ENCODE measurements at places on chromosomes 4 and X. TPM values are rescaled to one million over a fixed set of nuclear protein-coding genes. Genes with fewer than 3 reads are reported as not detected.

GRCh38 chr4:163810755-163811154 lies 316.3 kb downstream of the TMA16 start:
- H3K27ac ChIP-seq: no peak overlapping the region
- no peak overlapping the region for H3K4me3 ChIP-seq
- no peaks in the 10 kb centered on the region for H3K4me1 ChIP-seq

DNA sequence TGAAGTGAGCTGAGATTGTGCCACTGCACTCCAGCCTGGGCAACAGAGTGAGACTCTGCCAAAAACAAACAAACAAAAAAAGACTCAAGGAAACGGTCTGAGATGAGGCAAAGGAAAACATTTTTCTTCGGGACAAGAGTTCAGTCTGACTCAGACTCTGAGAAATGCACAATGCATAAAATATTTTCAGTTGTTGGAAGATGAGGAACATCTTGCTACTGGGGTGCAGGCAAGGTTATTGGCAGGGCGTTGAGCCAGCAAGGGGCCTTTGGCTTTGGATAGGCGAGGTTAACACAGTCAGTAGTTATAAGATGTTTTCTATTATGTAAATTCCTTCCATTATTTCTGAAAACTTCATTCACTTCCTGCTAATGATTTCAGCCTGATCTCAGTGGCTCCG lies 96.1 kb upstream of the VCX start:
- DNase-seq: no peak
- no peaks in the 10 kb centered on the region for H3K4me1 ChIP-seq
- H3K36me3 ChIP-seq: no peaks in the 10 kb centered on the region
- H3K27me3 ChIP-seq: no peaks in the 10 kb centered on the region
- no peak overlapping the region for H3K4me3 ChIP-seq

DNA sequence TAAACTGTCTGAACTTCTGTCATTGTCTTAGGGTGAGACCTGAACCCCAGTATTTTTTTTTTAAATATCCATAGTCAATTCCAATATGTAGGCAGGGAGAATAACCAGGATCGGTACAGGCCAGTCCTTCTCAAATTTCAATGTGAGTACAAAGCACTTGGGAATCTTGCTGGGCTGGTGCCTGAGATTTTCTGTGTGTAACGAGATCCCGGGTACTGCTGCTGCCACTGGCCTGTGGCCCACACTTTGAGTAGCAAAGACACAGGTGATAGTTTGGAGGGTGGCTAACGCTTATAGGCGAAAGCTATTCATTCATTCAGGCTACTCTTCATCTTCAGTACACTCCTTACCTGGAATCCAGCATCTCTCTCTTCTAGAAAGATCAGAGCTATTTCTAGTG lies 923.6 kb upstream of the TENM3 start:
- no peaks in the 10 kb centered on the region for H3K27me3 ChIP-seq
- no peak for DNase-seq
- H3K4me3 ChIP-seq: no peak overlapping the region
- no peak overlapping the region for H3K27ac ChIP-seq
- no peaks in the 10 kb centered on the region for H3K4me1 ChIP-seq

DNA sequence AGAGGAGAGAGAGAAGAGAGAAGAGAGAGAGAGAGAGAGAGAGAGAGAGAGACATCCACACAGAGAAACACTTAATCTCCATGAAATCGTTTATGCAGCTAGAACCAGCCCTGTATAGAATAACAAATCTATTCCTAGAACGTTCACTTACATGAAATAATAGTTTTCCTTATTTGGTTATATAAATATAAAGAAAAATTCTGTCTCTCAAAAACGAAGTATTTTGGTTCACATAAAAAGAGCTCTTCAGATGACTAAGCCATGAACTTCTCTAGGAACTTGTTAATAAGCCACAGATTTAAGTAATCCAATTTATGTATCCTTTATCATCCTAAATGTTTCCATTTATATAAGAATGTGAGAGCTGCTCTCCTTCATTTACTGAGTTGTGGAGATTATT lies 1315.1 kb upstream of the PCDH7 start:
- no peak overlapping the region for H3K4me3 ChIP-seq
- no peak for DNase-seq
- no peaks in the 10 kb centered on the region for H3K27me3 ChIP-seq
- no peak overlapping the region for H3K27ac ChIP-seq
- no peaks in the 10 kb centered on the region for H3K4me1 ChIP-seq

DNA sequence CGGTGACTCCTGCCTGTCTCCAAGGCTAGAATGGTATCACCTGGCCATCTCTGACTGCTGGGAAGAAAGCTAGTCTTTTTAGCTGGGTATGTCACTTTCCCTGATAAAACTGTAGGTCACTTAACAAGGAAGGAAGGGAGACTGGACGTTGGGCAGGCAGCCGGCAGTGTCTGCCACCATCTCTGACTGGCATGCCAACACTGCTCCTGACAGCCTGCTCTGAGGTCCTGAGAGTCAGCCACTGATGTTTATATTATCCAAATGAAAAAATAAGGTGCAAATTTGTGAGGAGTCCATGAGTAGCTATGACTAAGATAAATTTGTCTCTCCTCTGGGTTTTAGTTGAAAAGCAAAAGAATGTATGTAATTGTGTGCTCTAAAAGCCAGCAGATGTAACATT lies 77.2 kb downstream of the SNX25 start:
- no peak overlapping the region for H3K27ac ChIP-seq
- no peaks in the 10 kb centered on the region for H3K36me3 ChIP-seq
- no peaks in the 10 kb centered on the region for H3K4me1 ChIP-seq
- H3K27me3 ChIP-seq: no peaks in the 10 kb centered on the region
- no peak for DNase-seq

DNA sequence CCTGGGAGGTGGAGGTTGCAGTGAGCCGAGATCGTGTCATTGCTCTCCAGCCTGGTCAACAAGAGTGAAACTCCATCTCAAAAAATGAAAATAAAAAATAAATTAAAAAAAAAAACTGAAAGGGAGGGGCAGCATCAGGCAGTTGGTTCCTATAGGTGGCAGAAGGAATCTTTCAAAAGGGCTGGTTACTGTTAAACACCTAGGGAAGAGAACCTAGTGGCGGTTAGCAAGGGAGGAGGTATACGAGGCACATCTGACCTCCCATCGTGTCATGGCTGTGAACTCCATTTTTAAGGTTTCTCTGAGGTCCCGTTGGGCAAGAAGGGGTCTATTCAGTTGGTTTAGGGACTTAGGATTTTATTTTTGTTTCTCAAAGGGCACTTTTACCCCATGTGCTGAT lies 150.1 kb downstream of the SLC7A11 start:
- peaks cover 4% of the 10 kb centered on the region for H3K27me3 ChIP-seq
- H3K4me1 ChIP-seq: no peaks in the 10 kb centered on the region
- H3K27ac ChIP-seq: no peak overlapping the region
- no peaks in the 10 kb centered on the region for H3K36me3 ChIP-seq

DNA sequence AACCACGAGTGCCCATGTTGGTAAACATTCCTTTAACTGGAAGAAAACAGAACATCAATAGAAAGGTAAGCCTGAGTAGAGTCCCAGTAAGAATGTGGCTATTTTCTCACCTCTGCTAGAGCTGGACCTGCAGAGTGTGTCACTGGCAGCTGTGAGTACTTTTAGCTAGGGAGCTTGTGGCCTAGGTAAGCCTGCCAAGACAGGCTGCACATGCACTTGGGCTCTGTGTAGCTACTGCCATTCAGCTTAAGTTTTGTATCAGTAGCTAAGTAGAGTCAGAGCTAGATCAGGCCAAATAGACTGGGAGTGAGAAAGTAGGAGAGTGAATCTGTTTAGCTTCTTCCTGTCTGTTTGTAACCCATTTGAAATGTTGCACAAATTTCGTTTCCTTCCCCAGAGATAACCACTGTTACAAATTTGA lies 35.3 kb downstream of the RBPJ start:
- no peak overlapping the region for H3K4me3 ChIP-seq
- no peaks in the 10 kb centered on the region for H3K27me3 ChIP-seq
- no peaks in the 10 kb centered on the region for H3K36me3 ChIP-seq
- H3K4me1 ChIP-seq: peaks cover 30% of the 10 kb centered on the region
- DNase-seq: no peak

- H3K36me3 ChIP-seq: peaks cover 13% of the 10 kb centered on the region
- H3K4me1 ChIP-seq: no peaks in the 10 kb centered on the region
- H3K4me3 ChIP-seq: no peak overlapping the region
- H3K27me3 ChIP-seq: no peaks in the 10 kb centered on the region
- no peak overlapping the region for H3K27ac ChIP-seq
- DNase-seq: no peak
Observed at GRCh38 chr4:119189638-119190037, 22.9 kb upstream of the USP53 start.

GRCh38 chr4:152935631-152936445 lies at the start of gene FHDC1:
FHDC1 (plus strand) TSS chr4:152936323; CDS start chr4:152943058, 6,735 bp downstream.
- peaks cover 58% of the 10 kb centered on the region for H3K27me3 ChIP-seq
- no peak for DNase-seq
- H3K36me3 ChIP-seq: no peaks in the 10 kb centered on the region
- peaks cover 15% of the 10 kb centered on the region for H3K4me1 ChIP-seq

GRCh38 chrX:153649178-153649914 lies 2.3 kb downstream of the DUSP9 start:
- H3K27ac ChIP-seq: no peak overlapping the region
- H3K36me3 ChIP-seq: peaks cover 3% of the 10 kb centered on the region
- DNase-seq: peak; percentile 61
- no peak overlapping the region for H3K4me3 ChIP-seq

GRCh38 chr4:42416017-42416416 lies 18.7 kb downstream of the SHISA3 start:
- peaks cover 93% of the 10 kb centered on the region for H3K36me3 ChIP-seq
- H3K4me3 ChIP-seq: no peak overlapping the region
- DNase-seq: no peak

DNA sequence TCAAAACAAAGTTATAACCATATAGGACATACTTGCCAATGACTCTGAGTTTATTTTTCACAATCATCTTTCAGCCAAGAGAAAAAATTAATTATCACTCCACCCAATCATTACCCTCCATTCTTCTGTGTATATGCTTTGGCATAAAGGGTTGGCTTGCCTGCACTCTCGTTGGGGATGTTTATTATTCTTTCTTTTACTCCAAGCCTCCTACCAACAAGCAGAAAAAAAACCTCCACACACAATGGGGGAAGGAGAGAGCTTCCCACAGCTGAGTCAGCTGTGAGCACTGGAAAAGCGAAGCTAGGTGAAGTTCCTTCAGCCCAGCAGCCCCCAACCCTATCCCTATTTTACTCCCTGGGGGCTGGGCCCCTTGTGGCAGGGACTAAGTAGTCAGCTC lies 1.5 kb downstream of the OPHN1 start:
- H3K4me1 ChIP-seq: peaks cover 6% of the 10 kb centered on the region
- H3K27ac ChIP-seq: no peak overlapping the region
- H3K27me3 ChIP-seq: peaks cover 34% of the 10 kb centered on the region
- H3K36me3 ChIP-seq: no peaks in the 10 kb centered on the region

GRCh38 chr4:140395668-140396067 lies 22.2 kb downstream of the SCOC start:
- H3K36me3 ChIP-seq: no peaks in the 10 kb centered on the region
- no peaks in the 10 kb centered on the region for H3K27me3 ChIP-seq
- H3K4me1 ChIP-seq: no peaks in the 10 kb centered on the region
- no peak overlapping the region for H3K4me3 ChIP-seq

- H3K4me1 ChIP-seq: peaks cover 90% of the 10 kb centered on the region
- peak overlapping the region; percentile 55 for H3K4me3 ChIP-seq
- peaks cover 3% of the 10 kb centered on the region for H3K36me3 ChIP-seq
- peak overlapping the region; percentile 96 for H3K27ac ChIP-seq
- no peaks in the 10 kb centered on the region for H3K27me3 ChIP-seq
Observed at GRCh38 chr4:40301603-40302002, 33.5 kb upstream of the CHRNA9 start.

GRCh38 chr4:8655411-8656184 lies 63.0 kb downstream of the CPZ start:
- DNase-seq: no peak
- peaks cover 2% of the 10 kb centered on the region for H3K27me3 ChIP-seq
- no peak overlapping the region for H3K4me3 ChIP-seq
- H3K36me3 ChIP-seq: no peaks in the 10 kb centered on the region

DNA sequence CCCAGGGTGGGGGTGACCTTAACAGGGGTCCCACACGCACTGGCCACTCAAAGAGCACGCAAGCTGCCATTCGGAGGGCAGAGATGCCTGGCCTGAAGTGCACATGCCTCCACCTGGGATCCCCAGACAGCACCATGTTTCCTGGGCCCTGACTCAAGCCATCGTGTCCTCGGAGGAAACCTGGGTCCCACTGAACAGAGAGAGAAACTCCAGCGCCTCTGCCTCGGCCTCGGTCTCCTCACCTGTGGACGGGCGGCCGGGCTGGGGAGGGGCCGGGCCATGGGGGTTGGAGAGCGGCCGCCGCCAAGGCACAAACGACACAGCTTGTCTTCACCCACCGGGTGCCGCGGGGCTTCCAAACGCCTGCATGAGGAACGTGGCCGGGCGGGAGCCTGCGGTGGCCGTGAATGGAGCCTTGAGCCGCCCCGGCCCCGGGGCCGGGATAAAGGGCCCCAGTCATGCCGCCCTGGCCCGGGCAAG lies 30.0 kb upstream of the FGFR3 start:
- H3K4me3 ChIP-seq: no peak overlapping the region
- H3K36me3 ChIP-seq: no peaks in the 10 kb centered on the region

GRCh38 chr4:147039976-147040575 lies 94.4 kb upstream of the TTC29 start:
- H3K27ac ChIP-seq: no peak overlapping the region
- no peaks in the 10 kb centered on the region for H3K36me3 ChIP-seq
- no peaks in the 10 kb centered on the region for H3K4me1 ChIP-seq
- H3K27me3 ChIP-seq: peaks cover 31% of the 10 kb centered on the region
- no peak overlapping the region for H3K4me3 ChIP-seq

GRCh38 chr4:61200916-61201526 lies 895 bp downstream of the ADGRL3 start:
- no peaks in the 10 kb centered on the region for H3K4me1 ChIP-seq
- no peak overlapping the region for H3K27ac ChIP-seq
- H3K4me3 ChIP-seq: no peak overlapping the region
- peaks cover 6% of the 10 kb centered on the region for H3K36me3 ChIP-seq

DNA sequence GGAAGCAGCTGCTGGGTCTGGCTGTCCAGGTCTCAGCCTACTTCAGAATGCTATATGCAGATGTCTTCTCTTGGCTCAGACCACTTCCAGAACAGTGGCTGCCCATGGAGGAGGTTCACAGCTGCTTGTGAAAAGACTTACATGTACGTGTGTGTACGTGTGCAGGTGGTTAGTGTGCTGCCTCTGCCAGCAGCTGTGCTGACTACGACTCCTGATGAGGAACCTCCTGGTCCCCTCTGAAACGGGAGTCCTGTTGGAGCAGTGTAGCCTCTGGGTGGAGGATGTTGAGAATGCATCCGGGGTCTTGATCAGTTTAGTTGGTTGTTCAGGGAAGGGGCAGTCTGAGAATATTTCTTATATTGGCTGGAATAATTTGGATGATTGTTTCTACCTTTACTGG lies 155.9 kb upstream of the WDR1 start:
- no peak overlapping the region for H3K4me3 ChIP-seq
- no peak for DNase-seq
- H3K27me3 ChIP-seq: peaks cover 1% of the 10 kb centered on the region
- no peaks in the 10 kb centered on the region for H3K4me1 ChIP-seq

GRCh38 chr4:4762909-4763821 lies 96.3 kb upstream of the MSX1 start:
- peaks cover 15% of the 10 kb centered on the region for H3K4me1 ChIP-seq
- peaks cover 4% of the 10 kb centered on the region for H3K27me3 ChIP-seq
- peak overlapping the region; percentile 53 for H3K4me3 ChIP-seq
- DNase-seq: no peak
- no peak overlapping the region for H3K27ac ChIP-seq

Gene RHOXF1
- total RNA-seq: 1.7 TPM

Gene SCML2
- total RNA-seq: 2.1 TPM

Gene TCEAL5
- not detected for total RNA-seq

Gene CCDC110
- 1.4 TPM for total RNA-seq

Gene TAF9B
- total RNA-seq: 14.7 TPM

Gene FOXP3
- 0.41 TPM for total RNA-seq

Gene FGG
- not detected for total RNA-seq

Gene C4orf54
- not detected for total RNA-seq

Gene TMEM184C
- total RNA-seq: 21.8 TPM

Gene PAGE5
- not detected for total RNA-seq

Gene NDST4
- total RNA-seq: not detected

Gene ATP2B3
- total RNA-seq: not detected

Gene FAM47A
- not detected for total RNA-seq

Gene MAGED4
- total RNA-seq: 1.4 TPM

Data from naive thymus-derived CD8-positive, alpha-beta T cell (primary cell).